ENCODE measurements at places on chromosomes 2 and 18.

GRCh38 chr2:9763356-9764152 lies 79.7 kb upstream of the TAF1B start:
- no peak for DNase-seq

DNA sequence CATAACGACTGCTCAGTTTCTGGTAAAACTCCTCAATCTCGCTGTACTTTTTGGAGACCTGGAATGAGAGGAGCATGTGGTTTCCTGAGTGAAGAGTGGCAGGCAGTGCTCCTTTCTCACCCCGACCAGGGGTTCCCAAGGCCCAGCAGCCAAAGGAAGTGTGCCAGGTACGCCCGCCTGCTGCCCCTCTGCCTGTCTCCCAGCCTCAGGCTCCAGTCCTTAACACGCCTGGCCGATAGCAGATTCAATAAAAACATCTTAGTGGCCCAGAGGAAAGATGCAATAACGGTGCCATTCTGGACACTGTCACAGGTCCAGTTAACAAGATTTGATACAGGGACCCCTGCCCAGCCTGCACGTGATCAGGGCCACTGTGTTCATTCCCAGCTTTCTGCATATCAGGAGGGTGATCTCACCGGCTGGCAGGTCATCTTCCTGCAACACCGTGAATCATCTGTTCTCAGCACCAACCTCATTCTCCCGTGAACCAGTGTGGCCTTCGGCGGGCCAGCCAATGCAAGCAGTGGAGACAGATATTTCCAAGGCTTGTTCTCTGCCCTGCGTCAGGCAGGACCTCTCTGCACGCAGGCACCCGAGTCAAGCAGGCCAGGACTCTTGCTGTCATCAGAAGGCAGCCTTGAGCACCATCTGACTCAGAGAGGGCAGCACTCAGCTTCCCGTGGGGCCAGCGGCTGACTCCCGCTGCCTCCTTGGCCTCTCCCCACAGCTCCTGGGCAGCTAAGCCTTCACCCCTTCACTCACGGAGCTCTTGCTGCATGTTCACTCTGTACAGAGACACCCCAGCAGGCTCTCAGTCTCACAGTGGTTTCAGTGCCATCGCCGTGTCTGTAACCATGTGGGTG lies 9.5 kb downstream of the HS1BP3 start:
- no peak for DNase-seq

DNA sequence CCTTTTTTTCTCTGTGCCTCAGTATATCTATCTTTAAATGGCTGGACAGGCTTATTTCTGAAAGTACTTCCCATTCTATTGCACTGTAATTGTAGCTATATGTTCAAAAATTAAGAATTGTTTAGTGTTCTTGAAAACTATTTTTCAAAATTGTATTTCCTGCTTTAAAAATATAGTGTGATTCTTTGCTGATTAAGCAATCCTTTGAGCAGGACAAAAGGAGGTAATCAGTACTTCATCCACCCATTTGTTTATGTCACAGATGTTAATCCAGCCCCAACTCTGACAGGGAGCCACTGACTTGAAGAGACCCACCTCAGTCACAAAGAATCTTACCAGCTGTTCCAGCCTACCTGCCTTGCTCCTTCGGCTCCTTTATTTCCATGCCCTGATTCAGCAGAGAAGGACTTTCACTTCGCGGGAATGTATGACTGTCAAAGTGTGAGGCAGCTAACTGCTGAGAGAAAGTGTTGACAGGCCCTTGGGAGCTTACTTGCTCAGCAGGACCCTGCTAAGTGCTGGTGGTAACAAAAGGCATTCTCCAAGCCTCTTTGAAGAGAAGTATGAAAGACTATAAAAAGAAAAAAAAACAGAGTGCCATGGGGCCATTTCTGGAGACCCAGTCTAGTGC lies 393.3 kb upstream of the CYRIA start:
- no peak for DNase-seq

DNA sequence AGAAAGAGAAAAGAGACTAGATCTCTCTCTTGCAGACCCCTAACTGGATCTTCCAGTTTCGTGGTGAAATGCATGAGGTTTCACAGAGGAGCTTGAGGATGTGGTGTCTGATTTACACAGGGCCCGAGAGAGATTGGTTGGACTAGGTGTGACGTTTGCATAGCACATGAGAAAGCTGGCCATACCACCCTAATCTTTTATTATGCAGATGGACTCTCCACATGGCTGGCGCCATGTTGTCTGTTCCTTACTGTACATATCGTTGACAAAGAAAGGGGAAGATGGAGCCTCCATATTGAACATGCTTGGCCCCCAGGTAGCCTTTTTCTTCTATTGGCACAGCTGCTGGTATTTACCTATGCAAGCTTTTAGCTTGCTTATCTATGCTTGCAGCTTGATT lies 27.5 kb upstream of the PGAP1 start:
- DNase-seq, result no peak

GRCh38 chr2:226701052-226701451 lies 98.6 kb downstream of the IRS1 start:
- no peak for DNase-seq

DNA sequence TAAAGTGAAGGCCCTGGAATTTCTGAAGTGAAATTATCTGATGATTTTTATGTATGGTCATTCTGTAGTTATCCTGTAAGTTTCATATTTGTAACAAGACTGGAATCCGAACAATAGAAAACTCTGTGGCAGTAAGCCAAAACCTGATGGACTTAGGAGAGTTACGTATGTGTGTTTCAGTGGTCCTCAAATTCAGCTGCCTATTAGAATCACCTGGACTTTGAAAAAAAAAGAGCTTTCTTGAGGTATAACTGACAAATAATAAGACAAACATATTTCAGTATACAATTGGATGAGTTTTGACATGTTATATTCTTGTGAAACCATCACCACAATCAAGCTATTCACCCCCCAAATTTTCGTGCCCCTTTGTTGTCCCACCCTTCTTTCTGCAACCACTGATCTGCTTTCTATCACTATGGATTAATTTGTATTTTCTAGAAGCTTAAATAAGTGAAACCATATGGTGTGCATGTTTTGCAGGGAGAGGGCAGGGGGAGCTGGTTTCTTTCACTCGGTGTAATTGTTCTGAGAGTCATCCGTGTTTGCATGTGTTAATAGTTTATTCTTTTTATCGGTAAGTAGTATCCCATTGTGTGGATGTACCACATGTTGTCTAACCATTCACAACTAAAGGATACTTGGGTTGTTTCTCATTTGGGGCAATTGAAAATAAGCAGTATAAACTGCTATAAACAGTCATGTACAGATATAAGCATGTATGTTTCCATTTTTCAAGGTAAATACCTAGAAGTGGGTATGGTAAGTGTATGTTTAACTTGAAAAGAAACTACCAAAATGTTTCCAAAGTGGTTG lies 50.2 kb upstream of the EML4 start:
- DNase-seq, result no peak

DNA sequence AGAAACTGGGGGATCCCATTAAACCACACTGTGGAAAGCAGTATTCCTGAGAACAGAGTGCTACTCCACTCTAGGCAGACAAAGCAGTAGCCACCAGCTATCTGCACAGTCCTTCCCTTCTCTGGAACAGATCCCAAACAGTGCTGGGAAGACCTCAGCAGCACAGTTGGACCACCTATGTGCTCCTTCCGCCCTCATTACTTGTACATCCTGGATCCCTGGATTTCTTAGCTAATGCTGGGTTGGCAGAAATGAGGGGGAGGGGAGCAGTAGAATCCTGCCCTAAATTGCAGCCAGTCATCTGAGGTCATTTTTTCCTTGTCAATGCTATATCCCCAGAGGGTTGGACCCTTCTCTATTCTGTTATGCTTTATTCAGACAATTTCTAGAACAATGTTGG lies 13.8 kb upstream of the MALT1 start:
- DNase-seq, result no peak

- no peak for DNase-seq
Measured at GRCh38 chr2:112688086-112688880, 32.5 kb upstream of the NT5DC4 start.

DNA sequence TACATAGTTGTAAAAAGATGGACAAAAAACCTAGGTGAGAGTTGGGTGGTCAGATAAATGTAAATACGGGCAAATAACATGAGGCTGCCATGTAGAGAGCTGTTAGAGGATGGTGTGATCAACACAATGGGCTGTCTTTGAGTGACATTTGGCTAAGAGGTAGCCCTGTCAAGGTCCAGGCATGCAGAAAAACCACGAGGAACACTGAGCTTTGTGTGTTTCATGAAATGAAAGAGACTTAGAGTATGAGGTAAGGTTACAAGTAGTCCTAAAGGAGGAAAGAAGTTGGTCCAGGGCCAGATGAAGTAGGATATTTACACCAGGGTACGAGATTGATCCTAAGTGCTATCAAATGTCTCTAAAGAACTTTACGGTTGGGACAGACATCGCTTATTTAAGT lies 160.9 kb downstream of the RDH14 start:
- no peak for DNase-seq

- no peak for DNase-seq
Measured at GRCh38 chr2:236674238-236674637, 104.6 kb downstream of the ACKR3 start.

- no peak for DNase-seq
Measured at GRCh38 chr2:16038621-16039020, 98.3 kb downstream of the MYCN start.

- DNase-seq, result no peak
Measured at GRCh38 chr2:22281033-22281432, 1103.9 kb upstream of the KLHL29 start.

DNA sequence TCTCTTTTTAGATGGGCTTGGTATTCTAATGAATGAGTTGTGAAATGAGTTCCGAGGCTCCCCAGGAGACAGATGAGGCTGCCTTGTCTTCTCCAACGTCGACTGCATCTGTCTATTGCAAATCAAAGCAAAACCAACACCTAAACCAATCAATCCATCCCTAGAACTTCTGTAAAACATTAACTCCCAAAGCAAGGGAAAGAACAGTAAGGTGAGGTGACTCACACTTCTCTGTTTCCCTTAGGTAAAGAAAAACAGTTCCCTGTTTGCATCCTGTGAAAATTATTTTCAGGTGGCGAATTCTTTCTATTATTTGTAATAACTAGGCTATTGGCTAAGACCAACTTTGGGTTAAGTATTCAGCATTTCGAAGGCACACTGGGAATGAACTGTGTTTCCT lies 249.4 kb downstream of the EPHA4 start:
- DNase-seq, result no peak

DNA sequence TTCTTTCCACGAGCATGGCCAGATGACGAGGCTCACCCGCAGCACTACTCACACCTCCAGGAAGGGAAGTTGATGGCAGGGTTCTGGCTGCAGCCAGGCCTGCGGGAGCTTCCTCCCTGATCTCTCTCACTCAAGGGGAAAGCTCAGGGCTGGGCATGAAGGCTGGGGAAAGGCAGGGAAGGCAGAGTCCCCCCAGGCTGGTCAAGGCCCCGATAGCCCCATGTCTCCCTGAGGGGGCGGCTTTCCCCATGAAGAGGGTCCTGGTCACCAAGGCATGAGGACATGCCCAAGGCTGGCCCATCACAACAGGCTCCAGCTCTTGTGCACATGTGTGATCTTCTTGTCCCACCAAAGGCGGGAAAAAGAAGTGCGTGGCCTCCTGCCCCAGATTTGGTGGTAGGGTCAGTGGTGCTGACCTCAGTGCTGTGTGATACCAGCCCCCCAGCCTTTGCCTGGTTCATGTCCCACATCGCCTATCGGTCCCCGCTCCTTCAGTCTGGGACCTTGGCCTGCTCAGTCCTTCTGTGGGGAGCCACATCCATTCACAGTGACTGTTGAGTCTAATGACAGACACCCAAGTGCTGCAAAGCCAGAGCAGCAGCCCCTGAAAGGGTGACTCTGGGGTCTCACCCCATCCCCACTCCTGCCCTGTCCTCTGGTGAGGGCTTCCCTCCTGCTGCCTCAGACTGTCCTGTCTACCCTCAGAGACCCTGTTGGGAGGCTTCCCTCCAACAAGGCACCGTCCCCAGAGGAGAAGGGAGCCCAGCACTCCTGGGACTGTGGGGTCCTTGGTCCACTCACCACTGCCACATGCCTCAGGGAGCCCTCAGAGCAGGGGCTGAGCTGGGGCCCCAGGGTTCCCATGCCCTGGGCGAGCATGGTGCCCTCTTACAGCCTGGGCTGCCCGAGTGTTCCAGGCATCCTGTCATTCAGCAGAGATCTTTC lies 49.8 kb upstream of the ALPP start:
- DNase-seq, result no peak

GRCh38 chr18:46141199-46141598 lies 37.0 kb downstream of the HAUS1 start:
- DNase-seq, result no peak

GRCh38 chr2:60891180-60891579 lies 9.8 kb downstream of the REL start:
- DNase-seq, result no peak

DNA sequence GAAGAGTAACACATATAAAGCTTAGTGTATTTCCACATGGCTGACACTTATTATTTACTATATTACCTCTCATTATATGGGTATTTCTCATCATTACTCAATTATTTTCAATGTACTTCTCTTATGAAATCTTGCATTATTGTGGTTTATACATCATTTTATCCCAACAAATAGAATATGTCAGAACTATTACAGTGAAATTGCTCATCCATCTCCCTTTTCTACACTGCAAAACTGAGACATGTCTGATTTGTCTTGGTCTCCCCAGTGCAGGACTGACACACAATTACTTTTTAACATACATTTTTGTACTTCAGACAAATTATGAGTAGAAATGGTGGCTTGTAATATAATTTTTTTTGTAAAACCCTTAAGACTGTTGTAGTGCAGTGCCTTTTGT lies 600.9 kb downstream of the PLCL1 start:
- DNase-seq, result no peak

DNA sequence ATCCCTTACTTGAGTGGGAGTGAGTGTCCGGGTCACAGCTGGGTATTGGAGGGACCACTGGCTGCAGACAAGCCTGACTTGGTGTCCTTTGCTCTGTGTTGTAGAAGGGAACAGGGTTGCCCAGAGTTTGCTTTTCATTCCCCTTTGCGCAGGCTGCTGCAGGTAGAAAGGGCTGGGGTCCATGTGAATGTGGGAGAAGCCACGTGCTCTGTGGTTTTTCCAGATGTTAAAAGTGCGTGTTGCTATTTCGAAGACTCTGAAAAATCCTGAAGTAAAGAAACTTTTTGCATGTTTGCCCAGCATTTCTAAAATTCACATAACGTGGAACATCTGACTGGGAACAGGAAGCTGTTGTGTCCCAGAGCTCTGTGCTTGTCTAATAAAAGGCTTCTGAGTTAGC lies 28.8 kb downstream of the GLI2 start:
- DNase-seq, result no peak

GRCh38 chr2:236229186-236229585 lies 35.0 kb downstream of the ASB18 start:
- no peak for DNase-seq

DNA sequence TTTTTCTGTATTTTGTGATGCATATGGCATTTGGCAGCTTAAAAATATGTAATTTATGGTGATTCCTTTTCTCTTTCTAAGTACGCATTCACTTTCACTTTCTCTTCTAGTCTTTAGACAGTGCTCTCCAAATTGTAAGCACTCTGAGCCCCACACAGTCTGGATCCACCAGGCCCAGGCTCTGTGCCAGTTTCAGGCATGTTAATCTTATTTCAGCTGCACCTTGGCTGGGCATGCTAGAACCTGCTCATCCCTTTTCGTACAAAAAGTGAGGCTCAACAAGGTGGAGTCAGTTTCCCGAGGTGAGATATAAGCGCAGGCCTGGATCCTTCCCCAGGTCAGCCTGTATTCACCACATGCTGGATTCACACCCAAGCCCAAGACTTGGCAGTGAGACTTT lies 203.9 kb downstream of the MTX2 start:
- no peak for DNase-seq

- no peak for DNase-seq
Measured at GRCh38 chr2:63596401-63596883, 7.7 kb downstream of the MDH1 start.

GRCh38 chr2:38744399-38744780 lies 6.8 kb downstream of the SRSF7 start:
- DNase-seq, result no peak
